Nephron progenitor cell (in vitro differentiated cells): ENCODE measurements at places on chromosomes 1 and 21.

GRCh38 chr1:224873434-224874369, 55.8 kb upstream of the DNAH14 start:
- no peak for DNase-seq

DNA sequence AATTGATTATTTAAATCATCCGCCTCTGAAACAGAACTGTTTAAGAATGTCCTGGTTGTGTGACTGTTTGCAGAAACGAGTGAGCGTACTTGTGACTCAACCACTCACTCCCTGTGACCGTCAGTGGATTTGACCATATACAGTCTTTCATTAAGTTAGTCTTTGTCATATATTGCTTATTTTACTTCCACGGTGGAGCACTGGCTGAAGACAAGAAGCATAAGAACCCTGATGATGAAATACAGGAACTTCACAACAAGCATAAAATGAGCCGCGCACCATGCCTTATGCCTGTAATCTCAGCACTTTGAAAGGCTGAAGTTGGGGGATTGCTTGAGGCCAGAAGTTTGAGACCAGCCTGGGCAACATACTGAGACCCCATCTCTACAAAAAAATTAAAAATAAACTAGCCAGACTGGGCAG, 194.0 kb downstream of the TOMM20 start:
- no peak for DNase-seq

DNA sequence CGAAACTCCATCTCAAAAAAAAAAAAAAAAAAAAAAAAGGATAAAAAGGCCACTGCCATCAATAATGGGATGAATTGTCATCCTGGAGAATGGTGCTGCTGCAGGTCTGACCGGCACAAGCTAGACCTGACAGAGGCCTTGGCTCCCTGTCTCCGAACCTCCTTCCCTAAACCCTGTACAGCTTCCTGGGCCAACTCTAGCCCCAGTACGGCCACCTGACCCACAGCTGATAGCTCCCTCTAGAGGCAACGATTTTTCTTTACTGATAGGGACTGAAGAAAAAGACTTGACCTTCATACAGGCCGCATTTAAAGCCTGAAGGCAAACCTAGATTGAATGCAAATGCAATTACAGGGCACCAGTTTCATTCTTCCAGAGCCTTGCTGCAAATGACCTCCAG, 30.7 kb downstream of the NOL9 start:
- DNase-seq = peak; percentile 32

DNA sequence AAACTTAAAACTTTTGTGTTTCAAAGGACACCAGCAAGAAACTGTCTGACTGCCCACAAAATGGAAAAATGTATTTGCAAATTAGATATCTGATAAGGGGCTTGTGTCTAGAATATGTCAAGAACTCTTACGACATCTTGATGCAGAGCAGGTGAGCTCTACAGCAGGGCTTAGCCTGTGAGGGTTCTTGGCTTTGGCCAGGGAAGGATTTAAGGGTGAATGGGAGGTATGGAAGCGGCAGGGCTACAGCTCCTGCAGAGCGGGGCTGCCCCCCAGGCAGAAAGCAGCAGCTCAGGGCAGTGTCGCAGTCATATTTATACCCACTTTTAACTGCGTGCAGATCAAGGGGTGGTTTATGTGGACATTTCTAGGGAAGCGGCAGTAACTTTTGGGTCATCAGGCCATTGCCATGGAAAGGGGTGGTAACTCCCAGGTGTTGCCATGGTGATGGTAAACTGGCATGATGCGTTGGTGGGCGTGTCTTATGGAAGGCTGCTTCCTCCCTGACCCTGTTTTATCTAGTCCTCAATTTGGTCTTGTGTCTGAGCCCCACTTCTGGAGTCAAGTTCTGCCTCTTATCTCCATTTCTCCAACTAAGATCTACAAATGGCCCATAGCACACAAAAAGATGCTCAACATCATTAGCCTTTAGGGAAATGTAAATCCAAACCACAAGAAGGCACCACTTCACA, 23.2 kb downstream of the MORN1 start:
- DNase-seq = peak; percentile 1

GRCh38 chr1:154222918-154223317, 2.2 kb downstream of the UBAP2L start:
- no peak for DNase-seq

GRCh38 chr1:29650041-29650400, 413.7 kb downstream of the PTPRU start:
- DNase-seq = no peak

- no peak for DNase-seq
These were observed 163.7 kb downstream of the NTMT2 start for GRCh38 chr1:170309389-170310013.

DNA sequence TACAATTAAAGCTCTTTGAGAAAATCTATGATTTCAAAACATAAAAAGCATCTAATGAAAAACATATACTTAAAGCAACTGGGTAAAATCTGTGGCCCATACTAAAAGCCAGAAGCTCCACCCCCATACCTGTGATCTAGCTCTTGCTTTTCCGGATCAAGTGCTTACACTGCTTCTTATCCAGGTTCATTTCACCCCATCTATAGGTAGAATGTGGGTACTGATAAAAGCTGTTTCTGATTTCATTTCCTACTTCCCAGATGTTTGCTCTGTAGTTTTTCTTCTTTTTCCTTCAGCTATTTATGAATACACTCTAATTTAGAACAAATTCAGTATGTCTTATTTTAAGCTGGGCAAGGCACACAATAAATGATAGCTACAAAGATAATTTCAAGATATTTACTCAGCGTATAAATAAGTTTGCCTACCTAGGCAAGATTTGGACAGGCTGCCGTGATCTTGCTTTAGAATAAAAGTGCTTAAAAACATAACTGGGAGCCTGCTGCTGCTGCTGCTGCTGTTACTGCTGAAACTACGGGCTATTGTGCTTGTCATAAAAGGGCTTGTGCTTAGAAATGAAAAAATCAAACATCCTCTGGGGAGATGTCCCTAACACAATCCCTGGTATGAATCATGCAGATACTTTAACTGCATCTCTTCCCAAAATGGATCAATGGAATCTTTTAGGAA, 2.1 kb downstream of the SIPA1L2 start:
- no peak for DNase-seq

DNA sequence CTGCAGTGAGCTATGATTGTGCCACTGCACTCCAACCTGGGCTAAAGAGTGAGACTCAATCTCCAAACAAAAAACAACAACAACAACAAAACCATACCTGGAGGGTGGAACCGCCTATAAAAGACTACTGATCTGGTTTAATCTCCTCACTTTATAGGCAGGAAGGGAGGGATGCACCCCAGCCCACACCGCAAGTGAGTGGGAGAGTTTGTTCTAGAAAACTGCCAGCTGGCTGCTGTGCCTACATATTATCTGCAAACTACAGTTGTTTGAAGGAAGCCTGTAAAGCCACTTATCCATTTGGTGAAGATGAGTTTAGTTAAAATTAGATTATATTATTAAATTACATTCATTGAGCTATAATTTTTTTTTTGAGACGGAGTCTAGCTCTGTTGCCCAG, 9.1 kb upstream of the SRSF10 start:
- DNase-seq = no peak

DNA sequence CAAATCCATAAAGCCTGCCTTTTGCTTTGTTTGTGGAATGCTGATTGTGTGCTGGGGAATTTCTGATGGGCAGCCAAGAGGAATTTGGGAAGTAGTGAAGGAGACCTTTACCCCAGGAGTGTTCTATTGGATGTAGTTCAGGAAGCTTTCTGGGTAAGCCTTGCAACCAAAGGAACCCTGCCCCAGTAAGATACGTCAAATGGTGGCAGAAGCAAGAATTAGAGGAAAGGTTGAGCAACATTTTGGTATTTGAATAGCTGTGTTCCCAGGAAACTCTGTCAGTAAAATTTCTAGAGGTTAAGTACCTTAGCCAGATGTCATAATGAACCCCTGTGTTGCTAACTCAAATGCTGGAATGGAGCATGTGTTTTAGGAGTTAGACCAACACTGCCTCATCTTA, 6.4 kb downstream of the MGST3 start:
- DNase-seq = no peak

DNA sequence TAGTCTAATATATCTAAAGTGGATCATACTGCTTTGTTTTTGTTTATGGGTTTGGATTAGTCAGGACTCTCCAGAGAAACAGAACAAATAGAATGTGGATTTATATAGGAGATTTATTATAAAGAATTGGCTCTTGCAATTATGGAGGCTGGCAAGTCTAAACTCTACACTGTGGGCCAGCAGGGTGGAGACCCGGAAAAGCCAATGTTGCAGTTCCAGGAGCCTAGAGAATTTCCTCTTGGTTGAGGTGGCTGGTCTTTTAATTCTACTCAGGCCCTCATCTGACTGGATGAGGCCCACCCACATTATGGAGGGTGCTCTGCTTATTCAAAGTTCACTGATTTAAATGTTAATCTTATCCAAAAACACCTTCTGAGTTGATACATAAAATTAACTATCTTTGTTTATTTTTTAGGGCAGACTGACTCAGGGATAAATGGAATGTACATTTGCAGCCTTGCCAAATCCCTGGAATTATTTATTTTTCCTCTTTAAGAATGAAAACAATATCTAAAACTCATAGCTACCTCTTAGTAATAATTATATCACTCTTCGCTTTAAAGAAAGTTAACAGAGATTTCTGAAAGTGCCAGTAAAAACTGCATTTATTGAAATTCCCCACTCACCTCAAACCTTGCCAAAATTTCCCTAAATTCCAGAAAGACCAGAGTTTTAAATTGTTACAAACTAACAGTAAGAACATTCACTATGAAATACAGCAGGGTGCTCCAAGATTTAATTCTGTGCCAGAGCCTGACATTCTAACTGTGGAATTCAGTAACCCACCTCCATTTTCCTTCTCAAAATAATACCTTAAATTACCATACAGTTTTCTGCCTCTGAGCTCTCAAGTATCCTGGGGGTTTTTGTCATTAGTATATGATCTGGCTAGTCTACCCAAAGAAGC, 36.6 kb upstream of the SSX2IP start:
- DNase-seq = no peak

DNA sequence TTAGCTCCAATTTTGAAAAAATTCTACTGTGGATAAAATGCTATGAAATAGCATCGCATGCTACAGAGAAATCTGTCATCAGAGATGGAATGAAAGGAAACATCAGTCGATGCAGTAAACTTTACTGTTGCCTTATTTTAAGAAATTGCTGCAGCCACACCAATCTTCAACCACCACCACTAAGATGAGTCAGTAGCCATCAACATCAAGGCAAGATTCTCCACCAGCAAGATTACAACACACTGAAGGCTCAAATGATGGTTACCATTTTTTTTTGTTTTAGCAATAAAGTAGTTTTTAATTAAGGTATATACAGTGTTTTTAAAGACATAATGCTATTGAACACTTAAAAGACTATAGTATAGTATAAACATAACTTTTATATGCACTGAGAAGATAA, 95.6 kb upstream of the JUN start:
- DNase-seq = no peak

DNA sequence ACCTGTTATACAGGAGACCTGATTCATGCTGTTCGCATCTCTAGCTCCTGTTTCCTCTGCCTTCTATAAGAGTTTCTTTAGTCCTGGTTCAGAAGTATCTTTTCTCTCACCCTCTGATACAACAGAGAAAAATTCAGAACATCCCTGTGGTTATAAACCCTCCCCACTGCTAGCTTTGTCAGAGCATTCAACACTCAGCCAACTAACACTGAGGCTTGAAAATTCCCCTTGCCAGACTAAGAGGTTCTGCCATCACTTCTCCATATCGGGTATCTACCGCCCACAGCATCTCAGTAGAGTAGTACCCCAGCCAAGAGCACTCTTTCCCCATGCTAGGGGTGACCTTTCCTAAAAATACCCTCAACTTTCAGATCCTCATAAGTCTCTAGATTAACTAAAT, 19.6 kb upstream of the PIK3R3 start:
- DNase-seq = no peak

- no peak for DNase-seq
These were observed 32.0 kb upstream of the CD2 start for GRCh38 chr1:116722016-116722838.

DNA sequence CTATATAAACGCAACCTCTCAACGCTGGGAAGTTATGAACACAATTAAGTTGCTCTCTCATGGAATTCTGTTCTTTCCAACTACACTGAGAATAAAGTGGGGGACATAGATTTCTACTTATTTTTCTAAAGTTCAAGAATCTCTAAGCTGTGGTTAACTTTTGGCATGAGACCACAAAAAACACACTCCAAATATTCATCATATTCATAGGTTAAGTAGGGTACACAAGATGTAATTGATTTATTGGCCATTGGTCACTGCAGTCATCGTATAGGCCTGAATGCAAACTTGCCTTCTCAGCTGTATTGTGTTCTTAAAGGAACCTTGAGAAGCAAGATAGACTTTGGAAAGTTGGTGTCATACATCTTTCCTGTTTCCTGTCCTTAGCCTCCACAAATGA, 40.3 kb downstream of the PRRX1 start:
- no peak for DNase-seq

GRCh38 chr1:245108909-245109308, 45.9 kb upstream of the KIF26B start:
- no peak for DNase-seq

- no peak for DNase-seq
These were observed 156.5 kb upstream of the ZNHIT6 start for GRCh38 chr1:85864727-85865126.

GRCh38 chr1:247110627-247111258, 6.6 kb upstream of the ZNF669 start:
- no peak for DNase-seq

DNA sequence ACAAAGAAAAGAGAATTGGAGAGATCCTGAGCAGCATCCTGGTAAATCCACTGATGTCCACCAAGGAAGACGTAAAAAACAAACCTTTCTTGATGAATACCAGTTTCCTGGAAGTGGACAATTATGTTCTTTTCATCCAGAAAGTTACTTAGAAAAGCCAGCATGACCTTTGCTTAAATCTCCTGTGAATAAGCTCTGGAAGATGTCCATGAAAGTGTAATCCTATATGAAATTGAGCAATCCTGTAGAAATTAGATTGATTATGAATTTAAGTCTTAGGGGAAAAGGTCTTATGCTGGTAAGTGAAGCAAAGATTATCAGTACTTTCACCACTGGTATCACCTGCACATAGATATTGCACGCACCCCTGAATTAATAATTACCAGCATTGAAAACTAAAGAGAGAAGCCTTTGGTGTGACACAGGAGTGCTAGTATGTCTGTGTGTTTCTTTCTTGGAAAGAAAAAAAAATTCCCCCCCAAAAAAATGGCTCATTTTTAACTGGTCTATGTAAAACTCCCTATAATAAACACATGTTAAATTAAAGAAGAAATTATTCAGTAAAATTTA, 164.5 kb upstream of the LHX8 start:
- DNase-seq = no peak

- no peak for DNase-seq
These were observed 165.9 kb downstream of the SDCCAG8 start for GRCh38 chr1:243421784-243422183.
